ENCODE measurements at places on chromosomes 13 and 19. TPM values are rescaled to one million over a fixed set of nuclear protein-coding genes. Genes with fewer than 3 reads are reported as not detected.

GRCh38 chr13:30618186-30618929 is 638 bp downstream of the USPL1 start:
- peak; percentile 3 for DNase-seq

- peak; percentile 68 for DNase-seq
Measured at GRCh38 chr19:2495130-2495641, 19.3 kb downstream of the GADD45B start.

RNF225 gene
- total RNA-seq: 0.61 TPM

RXFP2 gene
- not detected for total RNA-seq

CCDC159 gene
- total RNA-seq: 13.2 TPM

ACP5 gene
- total RNA-seq: 0.94 TPM
